Fibroblast of pulmonary artery (primary cell): ENCODE measurements at places on chromosomes 11 and 22.

DNA sequence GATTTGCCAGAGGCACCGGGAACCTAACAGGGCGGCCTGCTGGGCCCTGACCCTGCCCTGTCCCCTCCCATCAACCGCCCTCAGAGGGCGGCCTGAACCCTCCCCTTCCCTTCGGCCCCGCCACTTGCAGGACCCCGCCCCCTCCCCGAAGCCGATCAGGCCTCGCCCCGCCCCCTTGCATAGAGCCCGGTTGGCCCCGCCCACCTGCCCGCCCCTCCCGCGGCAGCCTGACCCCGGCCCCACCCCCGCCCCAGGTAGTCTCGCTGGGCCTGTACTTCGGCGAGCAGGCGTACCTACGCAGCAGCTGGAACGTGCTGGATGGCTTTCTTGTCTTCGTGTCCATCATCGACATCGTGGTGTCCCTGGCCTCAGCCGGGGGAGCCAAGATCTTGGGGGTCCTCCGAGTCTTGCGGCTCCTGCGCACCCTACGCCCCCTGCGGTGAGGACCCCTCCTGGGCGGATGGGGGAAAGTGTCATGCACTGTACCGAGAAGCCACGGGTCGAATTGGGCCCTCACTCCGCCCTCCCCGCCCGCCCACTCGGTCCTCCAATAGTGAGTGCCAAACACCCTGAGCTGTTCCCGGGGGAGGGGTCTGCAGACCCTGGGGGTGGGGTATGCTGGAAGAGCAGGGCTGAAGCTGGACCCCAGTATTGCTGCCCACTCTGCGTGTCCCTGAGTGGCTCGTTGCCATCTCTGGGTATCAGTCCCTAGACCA lies 94.1 kb downstream of the CACNA1I start:
- DNase-seq = no peak

DNA sequence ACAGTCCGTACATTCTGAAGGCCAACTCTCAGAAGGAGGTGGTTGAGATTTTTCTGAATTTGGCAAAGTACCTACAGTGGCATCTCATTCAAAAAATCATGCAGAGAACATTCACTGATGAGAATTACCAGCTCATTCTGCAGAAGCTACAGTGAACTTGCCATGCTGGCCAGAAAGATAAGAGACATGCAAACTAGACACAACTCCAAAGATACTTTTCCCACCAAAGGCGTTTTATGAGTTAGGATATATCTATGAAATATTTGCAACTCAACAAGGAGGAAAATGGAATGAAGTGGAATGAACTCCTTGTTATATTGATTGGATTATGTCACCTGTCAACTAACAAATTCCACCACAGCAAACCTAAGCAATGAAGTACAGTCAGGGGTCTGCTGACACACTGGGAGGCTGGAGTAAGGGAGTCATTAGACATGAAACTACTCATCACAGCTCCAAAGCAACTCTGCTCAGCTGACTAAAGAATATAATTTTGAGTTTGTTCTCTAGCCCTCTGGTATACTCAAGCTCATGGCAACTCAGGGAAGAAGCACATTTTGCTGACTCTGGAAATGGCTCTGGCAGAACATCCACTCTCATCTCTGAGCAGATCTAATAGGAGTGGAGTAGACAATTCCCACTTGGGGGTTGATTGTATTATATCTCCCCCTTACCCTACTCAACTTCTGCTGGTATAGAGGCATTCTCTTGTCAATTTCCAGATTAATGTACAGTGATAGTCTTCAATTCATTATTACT lies 22.9 kb downstream of the MAML2 start:
- DNase-seq = no peak

DNA sequence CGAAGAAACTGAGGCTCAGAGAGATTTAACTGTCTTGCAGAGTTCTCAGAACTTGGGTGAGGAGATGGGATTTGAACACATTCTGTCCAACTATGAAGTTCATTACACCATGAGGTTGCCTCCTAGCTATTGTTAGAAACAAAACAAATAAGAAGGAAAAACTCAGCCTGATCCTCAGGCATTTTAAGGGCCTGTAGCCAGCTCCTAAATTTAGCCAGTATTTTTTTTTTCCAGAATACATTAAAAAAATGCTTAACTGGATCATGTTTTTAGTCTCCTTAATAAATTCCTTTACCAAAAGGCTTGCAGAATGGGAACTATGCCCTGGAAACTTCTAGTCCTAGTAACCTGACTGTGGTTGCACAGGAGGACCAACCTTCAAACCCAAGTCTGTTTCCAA lies 212.0 kb downstream of the CSNK2A3 start:
- no peak for DNase-seq

GRCh38 chr11:72848846-72849466 lies 34.7 kb downstream of the ATG16L2 start:
- DNase-seq = peak; percentile 62

- no peak for DNase-seq
Observed at GRCh38 chr11:77475206-77475605, 1.3 kb upstream of the PAK1 start.

DNA sequence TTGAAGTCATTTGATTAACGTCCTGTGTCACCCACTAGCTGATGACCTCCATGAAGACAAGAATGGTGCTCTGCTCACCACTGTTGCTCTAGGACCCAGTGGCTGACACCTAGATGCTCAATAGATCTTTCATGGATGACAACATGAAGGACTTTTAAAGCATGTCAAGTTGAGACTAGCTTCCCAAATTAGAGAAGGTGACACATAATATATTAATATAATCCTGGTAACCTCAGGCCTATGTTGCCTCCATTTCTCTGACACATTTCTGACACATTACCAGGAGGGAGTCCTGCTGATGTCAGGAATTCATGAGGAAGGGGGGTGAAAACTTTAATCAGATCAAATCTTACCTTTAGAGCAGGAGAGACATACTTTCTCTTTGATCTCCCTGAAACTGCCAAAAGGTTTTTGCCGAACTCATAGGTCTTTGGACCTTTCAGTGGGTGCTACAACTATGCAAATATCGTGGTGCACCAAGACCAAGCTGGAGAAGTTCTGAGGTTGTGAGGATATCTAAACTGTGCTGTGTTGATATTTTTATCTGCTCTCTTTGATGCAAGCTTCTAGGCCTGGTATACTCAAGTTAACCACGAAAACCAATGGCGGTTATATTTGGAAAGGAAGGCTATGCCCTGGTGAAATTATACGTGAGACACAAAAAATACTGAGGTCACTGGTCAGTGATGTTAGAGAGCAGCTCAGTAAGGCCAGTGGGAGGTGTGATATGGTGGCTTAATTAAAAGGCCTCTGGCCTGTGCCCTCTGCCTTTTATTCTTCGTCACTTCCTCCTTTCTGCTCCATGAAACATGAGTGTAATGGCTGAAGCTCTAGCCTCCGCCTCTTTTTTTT lies 13.2 kb upstream of the AMPD3 start:
- no peak for DNase-seq

DNA sequence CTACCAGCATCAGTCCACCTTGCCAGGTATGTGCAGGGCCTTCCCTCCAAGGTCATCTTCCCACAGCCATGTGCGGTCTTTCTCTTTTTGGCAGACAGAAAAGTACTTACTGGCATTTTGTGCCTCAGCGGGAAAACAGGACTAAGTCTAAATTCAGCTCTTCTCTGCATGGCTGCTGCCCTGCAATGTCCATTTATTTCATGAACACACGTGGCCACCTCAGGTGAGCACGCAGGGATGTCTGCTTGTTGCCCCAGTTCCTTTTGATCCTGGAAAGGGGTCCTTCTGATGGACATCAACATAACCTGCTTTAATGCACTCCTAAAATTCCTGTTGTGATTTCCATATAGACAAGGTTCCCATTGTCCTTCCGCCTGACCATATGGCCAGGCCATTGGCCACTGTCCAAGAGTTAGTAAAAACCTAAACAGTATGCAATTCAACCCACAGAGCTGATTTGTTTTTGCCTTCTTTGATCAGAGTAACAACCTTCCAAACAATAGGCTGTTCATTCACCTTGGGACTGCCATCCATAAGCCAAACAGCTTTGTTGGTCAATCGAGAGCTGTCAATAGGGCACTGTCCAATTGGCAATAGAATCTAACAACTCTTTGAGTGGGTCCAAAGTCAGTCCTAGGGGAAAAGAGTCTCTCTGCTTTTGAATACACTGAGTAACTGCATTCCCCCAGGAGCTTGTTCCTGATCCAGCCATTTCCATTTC lies 5.9 kb downstream of the TREH start:
- no peak for DNase-seq

GRCh38 chr11:26578998-26579661 lies 7.1 kb upstream of the MUC15 start:
- DNase-seq = peak; percentile 24

DNA sequence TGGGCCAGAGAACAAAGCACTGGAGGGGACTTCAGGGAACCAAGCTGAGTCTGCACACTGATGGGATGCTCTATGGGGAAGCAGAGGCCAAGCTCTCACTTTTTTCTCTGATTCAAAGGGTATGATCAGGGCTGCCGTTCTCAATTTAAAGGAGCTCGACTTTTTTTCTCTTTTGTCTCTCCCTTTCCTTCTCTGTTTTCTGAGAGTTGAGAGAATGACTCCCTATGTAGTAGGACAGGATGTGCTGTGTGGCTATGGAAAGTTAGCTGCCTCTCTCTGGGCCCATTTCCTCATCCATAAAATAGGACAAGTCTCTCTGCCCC lies 7.9 kb downstream of the ADORA2A start:
- no peak for DNase-seq

DNA sequence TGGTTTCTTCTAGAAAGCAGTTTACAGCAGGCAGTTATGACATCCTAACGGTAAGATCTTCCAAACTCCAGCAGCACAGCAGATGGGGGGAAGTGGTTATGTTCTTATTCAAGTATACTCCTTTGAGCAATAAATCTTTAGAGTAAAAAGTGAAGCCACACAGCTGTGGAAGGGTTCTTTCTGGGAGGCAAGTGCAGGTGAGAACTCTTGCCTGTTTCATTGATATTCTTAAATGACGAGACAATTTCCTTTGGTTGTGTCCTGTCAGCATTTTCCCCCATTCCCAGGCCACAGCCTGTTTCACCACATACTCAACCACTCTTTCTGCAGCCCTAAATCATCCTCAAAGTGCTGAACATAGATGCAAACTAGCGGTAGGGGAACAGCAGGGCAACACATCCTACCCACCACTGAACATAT lies 207.3 kb upstream of the MTNR1B start:
- DNase-seq = no peak

GRCh38 chr11:78220218-78221157 lies 31.8 kb downstream of the USP35 start:
- no peak for DNase-seq

DNA sequence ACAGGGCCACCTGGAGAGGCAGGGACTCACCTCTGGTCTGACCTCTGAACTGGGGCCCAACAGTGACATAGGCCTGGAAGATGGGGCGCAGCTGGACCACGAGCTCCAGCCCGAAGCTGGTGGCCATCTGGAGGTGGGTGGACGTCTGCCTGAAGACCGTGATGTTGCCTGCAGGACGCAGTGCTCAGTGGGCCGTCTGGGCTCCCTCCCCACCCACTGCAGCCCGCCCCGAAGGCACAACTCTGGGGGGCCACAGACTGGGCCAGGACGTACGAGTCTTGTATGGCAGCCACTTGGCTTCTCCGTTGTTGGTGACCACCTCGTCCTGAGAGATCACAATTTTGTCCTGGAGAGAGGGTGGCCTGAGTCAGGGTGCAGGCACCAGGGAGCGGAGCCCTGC lies 7.9 kb downstream of the MUC6 start:
- DNase-seq = no peak

DNA sequence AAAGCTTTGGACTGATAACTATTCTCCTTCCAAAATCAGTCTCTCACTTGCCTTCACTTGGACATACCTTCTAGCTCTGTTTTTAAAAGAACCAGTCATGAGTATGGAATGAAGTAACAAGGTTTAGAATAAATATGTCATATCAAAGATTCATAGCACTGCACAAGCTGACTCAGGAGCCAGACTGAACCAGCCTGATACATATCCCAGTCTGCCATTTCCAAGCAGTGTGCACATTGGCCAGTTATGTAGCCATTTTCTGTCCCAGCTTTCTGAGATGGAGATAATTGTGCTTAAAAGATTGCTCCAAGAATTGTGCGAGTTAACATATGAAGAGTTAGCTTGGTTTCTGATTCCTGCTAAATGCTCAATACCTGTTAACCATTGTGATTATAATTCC lies 311.3 kb downstream of the C11orf87 start:
- DNase-seq = peak; percentile 6

GRCh38 chr11:1139441-1140083 lies 18.2 kb upstream of the MUC5AC start:
- DNase-seq = no peak

DNA sequence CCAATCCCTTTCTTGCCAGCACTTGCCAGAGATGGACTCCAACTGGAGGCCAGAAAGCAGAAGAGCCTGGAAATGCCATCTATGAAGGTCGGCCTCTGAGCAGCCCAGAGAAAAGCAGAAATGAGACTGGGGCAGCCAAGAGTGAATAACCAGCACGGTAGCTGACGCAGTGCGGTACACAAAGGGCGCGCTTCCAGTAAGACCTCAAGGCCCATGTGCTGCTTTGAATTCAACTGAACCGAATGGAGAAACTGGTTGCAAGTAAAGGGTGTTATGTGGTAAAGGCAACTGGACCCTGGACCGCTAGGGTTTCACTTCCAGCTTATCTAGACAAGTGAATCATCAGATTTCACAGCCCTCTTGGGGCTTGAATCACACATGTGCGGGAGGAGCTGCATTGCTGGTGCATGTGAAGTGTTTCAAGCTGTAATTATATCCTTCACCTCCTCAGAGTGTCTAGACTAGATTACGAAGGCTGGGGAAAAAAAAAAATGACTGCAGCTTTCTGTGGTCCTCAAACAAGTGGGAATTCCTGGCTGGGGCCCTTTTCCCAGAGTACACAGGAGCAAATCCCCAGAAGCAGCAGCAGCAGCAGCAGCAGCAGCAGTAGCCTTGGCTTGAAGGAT lies 128.9 kb downstream of the CCDC34 start:
- peak; percentile 86 for DNase-seq

DNA sequence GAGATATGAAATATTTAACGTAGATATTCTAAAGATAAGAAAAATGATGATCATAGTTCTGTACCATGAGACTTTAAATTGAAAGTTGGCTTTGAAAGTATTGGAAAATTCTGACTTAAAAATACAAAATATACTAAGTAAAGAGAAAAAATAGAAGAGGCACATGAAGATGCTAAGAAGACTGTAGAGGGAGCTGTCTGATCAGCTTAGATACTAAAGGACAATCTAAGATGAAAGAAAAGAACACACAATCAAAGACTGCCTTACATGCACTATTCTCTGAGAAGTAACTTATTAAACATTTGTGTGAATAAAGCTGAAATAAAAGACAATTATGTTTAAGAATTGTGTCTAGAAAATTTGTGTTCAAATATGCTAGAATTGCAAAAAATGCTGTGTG lies 55.1 kb downstream of the RBMXL2 start:
- DNase-seq = peak; percentile 38

- DNase-seq = peak; percentile 16
Observed at GRCh38 chr11:1825039-1825740, 9.6 kb upstream of the SYT8 start.
